Small intestine (tissue), 16 donors: ENCODE measurements at places on chromosomes 7 and 10. TPM values are rescaled to one million over a fixed set of nuclear protein-coding genes. Genes with fewer than 3 reads are reported as not detected.
A peak's percentile ranks its signal among the peaks of the same experiment; 100 is the strongest.

DNA sequence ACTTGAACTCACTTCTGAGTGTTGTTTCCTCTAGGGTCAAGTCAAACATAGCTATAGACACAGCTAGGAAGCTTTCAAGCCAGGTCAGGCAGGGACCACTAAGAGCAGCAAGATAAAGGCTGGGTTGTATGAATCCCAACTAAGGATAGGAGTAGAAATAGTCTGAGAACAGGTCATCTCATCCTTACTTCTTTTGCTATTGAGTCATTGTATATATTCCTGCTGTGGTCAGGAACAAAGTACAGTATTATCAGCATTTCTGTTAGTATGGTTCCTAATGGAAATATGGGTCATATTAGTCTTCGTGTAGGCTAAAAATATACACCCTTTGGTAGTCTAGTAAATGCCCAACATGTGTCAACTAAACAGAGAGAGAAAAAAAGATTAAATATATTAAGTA lies 145.3 kb downstream of the BTAF1 start:
- H3K36me3 ChIP-seq: peaks cover 5% of the 10 kb centered on the region
- H3K4me3 ChIP-seq: no peak overlapping the region
- H3K27ac ChIP-seq: no peak overlapping the region
- H3K27me3 ChIP-seq: no peaks in the 10 kb centered on the region

- no peak overlapping the region for H3K4me3 ChIP-seq
- H3K27me3 ChIP-seq: no peaks in the 10 kb centered on the region
- DNase-seq: no peak
- no peak overlapping the region for H3K27ac ChIP-seq
Measured at GRCh38 chr10:127127822-127128221, 68.6 kb downstream of the INSYN2A start.

DNA sequence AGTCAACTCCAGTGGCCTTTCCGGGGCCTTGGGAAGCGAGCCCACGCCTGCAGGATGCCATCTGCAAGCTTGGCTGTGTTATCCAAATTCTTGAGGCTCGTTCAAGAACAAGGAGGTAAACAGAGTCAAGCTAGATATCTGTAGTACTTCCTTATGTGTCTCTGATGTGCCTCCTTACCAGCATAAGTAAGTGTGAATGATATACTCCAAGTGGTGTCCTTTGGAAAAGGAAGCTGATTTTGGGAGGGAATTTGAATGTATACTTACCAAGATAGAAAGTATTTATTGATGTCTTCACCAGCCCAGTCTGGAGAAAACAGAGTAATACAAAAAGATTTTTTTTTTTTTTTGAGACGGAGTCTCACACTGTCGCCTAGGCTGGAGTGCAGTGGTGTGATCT lies 372.3 kb upstream of the GALNT17 start:
- no peaks in the 10 kb centered on the region for H3K4me1 ChIP-seq
- H3K36me3 ChIP-seq: no peaks in the 10 kb centered on the region
- no peaks in the 10 kb centered on the region for H3K27me3 ChIP-seq
- no peak overlapping the region for H3K4me3 ChIP-seq
- no peak for DNase-seq

DNA sequence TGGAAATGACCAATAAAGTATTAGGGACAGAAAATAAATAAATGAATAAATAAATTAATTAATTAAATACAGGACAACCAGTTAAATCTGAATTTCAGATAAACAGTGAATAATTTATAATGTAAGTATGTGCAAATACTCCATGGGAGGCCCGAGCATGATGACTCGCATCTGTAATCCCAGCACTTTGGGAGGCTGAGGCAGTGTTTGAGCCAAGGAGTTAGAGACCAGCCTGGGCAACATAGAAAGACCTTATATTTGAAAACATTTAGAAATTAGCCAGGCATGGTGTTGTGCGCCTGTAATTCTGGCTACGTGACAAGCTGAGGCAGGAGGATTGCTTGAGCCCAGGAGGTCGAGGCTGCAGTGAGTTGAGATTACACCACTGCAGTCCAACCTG lies 123.7 kb downstream of the CUL2 start:
- no peaks in the 10 kb centered on the region for H3K4me1 ChIP-seq
- no peaks in the 10 kb centered on the region for H3K36me3 ChIP-seq
- H3K27ac ChIP-seq: no peak overlapping the region
- no peaks in the 10 kb centered on the region for H3K27me3 ChIP-seq
- no peak overlapping the region for H3K4me3 ChIP-seq

GRCh38 chr10:66982792-66983474 lies 57.1 kb downstream of the LRRTM3 start:
- peak; percentile 5 for DNase-seq
- H3K4me1 ChIP-seq: no peaks in the 10 kb centered on the region
- H3K27me3 ChIP-seq: no peaks in the 10 kb centered on the region
- no peaks in the 10 kb centered on the region for H3K36me3 ChIP-seq

GRCh38 chr10:124025660-124026588 lies 67.5 kb downstream of the CHST15 start:
- H3K4me3 ChIP-seq: no peak overlapping the region
- DNase-seq: peak; percentile 39
- no peaks in the 10 kb centered on the region for H3K36me3 ChIP-seq
- H3K27me3 ChIP-seq: no peaks in the 10 kb centered on the region
- no peak overlapping the region for H3K27ac ChIP-seq

DNA sequence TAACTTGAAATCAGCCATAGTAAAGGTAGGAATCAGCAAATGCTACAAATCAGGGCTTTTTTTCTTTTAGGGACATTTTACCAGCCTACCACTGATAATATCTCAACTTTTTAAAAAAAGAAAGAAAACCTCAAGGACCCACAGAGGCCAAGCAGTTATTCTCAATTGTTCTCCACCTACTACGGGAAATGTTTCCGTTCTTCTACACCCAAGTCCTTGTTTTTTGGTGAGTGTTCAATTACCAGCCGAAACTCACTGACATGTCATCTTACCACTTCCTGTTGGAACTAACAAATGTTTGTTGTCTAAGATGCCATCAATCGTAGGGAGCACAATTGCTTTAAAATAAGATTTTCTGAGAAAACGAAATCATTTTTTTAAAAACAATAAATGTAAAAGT lies 50.2 kb upstream of the CDK1 start:
- H3K4me3 ChIP-seq: no peak overlapping the region
- H3K4me1 ChIP-seq: no peaks in the 10 kb centered on the region

GRCh38 chr7:56199639-56200038 lies 83.4 kb upstream of the NUPR2 start:
- no peaks in the 10 kb centered on the region for H3K36me3 ChIP-seq
- H3K4me1 ChIP-seq: no peaks in the 10 kb centered on the region
- no peak overlapping the region for H3K4me3 ChIP-seq
- no peak for DNase-seq
- H3K27me3 ChIP-seq: no peaks in the 10 kb centered on the region

DNA sequence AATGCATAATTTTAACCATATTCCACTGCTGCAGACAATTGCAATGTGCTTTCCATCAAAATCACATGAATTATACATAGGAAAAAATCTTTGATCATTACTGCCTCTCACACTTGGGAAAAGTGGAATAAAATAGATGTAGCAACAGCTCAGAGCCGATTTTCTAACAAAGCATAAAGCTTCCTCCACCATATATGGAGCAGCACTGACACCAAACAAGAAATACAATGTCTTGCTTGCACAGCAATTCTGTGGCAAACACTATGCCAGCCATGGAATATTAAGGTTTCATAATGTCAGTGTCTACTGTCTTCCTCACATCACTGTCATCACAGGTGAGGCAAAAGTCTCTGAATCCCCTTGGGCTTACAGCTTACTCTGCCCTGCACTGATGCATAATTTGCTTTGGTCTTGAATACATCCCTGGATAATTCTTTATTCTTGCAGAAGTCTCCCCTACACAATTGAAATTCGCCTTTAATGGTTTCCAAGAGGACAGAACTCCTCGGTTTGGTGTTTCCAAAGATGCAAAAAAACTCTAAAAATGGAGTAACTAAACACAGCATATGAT lies 198.5 kb downstream of the CACNA2D1 start:
- H3K4me1 ChIP-seq: no peaks in the 10 kb centered on the region
- H3K36me3 ChIP-seq: no peaks in the 10 kb centered on the region
- no peak for DNase-seq
- H3K27ac ChIP-seq: no peak overlapping the region
- H3K27me3 ChIP-seq: no peaks in the 10 kb centered on the region

- no peak overlapping the region for H3K4me3 ChIP-seq
- H3K4me1 ChIP-seq: peaks cover 15% of the 10 kb centered on the region
- H3K36me3 ChIP-seq: no peaks in the 10 kb centered on the region
Measured at GRCh38 chr10:119253433-119254174, 46.2 kb downstream of the GRK5 start.

GRCh38 chr10:103897241-103897774 lies 20.7 kb downstream of the STN1 start:
- no peak overlapping the region for H3K4me3 ChIP-seq
- H3K4me1 ChIP-seq: no peaks in the 10 kb centered on the region
- DNase-seq: no peak
- no peaks in the 10 kb centered on the region for H3K27me3 ChIP-seq
- no peak overlapping the region for H3K27ac ChIP-seq
- H3K36me3 ChIP-seq: peaks cover 11% of the 10 kb centered on the region

- peaks cover 2% of the 10 kb centered on the region for H3K27me3 ChIP-seq
- no peak for DNase-seq
- H3K27ac ChIP-seq: no peak overlapping the region
- no peaks in the 10 kb centered on the region for H3K36me3 ChIP-seq
- no peak overlapping the region for H3K4me3 ChIP-seq
Measured at GRCh38 chr7:143203386-143203785, 18.5 kb upstream of the TAS2R40 start.

GRCh38 chr10:8840356-8840755 lies 785.9 kb downstream of the GATA3 start:
- H3K4me1 ChIP-seq: no peaks in the 10 kb centered on the region
- no peaks in the 10 kb centered on the region for H3K36me3 ChIP-seq
- H3K27me3 ChIP-seq: no peaks in the 10 kb centered on the region
- no peak for DNase-seq

DNA sequence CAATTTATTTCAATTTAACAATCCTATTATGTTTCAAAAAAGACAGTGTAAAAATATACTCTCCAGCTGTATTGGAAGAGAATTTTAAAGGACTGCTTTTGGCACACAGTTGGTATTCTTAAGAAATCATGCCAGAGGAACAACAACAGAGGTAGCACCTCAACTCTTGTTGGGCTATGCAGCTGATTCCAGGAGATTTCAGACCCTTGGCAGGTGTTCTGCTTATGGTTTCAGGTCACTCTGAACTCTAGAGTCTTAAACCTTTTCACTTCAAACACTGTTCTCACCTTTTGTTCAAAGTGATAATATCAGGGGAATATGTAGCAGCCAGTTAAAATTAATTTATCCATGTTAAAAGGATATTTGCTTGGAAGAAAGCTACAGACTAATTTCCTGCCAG lies 160.1 kb downstream of the PFKFB3 start:
- H3K4me3 ChIP-seq: no peak overlapping the region
- H3K27ac ChIP-seq: no peak overlapping the region
- no peak for DNase-seq
- no peaks in the 10 kb centered on the region for H3K4me1 ChIP-seq

DNA sequence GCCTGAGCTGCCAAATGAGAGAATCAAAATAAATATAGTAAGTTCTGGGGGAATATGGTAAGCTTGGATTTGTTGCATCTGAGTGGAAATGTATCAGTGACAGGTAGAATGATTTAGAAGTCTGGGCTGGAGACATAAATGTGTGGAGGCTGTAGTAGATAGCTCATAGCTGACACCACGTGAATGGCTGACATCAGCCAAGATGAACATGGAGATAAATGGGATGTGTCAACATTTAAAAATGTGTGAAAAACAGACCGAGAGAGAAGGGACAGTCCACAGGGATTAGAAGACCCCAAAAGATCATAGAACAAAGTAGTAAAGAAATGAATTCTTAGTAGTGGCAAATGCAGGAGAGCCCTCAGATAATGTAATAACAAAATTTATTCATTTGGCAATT lies 40.9 kb downstream of the NAMPT start:
- H3K4me1 ChIP-seq: no peaks in the 10 kb centered on the region
- peaks cover 10% of the 10 kb centered on the region for H3K36me3 ChIP-seq
- H3K27me3 ChIP-seq: no peaks in the 10 kb centered on the region
- no peak overlapping the region for H3K27ac ChIP-seq
- no peak for DNase-seq
- no peak overlapping the region for H3K4me3 ChIP-seq

- H3K36me3 ChIP-seq: no peaks in the 10 kb centered on the region
- H3K4me1 ChIP-seq: no peaks in the 10 kb centered on the region
- no peak for DNase-seq
- no peaks in the 10 kb centered on the region for H3K27me3 ChIP-seq
- no peak overlapping the region for H3K27ac ChIP-seq
- no peak overlapping the region for H3K4me3 ChIP-seq
Measured at GRCh38 chr10:71177651-71178199, 34.6 kb upstream of the UNC5B start.

GRCh38 chr10:5816170-5816569 lies 2.9 kb upstream of the GDI2 start:
- no peaks in the 10 kb centered on the region for H3K36me3 ChIP-seq
- no peaks in the 10 kb centered on the region for H3K4me1 ChIP-seq
- H3K4me3 ChIP-seq: no peak overlapping the region
- DNase-seq: no peak

- DNase-seq: no peak
- H3K27ac ChIP-seq: no peak overlapping the region
- no peaks in the 10 kb centered on the region for H3K4me1 ChIP-seq
- no peak overlapping the region for H3K4me3 ChIP-seq
Measured at GRCh38 chr7:101969997-101970585, 152.7 kb downstream of the CUX1 start.

Gene ASZ1
- polyA plus RNA-seq: not detected

Gene WNT8B
- polyA plus RNA-seq: not detected

Gene TMEM213
- not detected for polyA plus RNA-seq

Gene VGF
- not detected for polyA plus RNA-seq

Gene EPO
- 0.04 TPM for polyA plus RNA-seq
